ENCODE measurements at places on chromosomes 12 and 14. TPM values are rescaled to one million over a fixed set of nuclear protein-coding genes. Genes with fewer than 3 reads are reported as not detected.

Gene PYM1
- total RNA-seq = 16.7 TPM

Gene GPR65
- total RNA-seq = 10.5 TPM

Gene NGDN
- total RNA-seq = 146 TPM

Gene TSPAN19
- not detected for total RNA-seq

Gene KIF5A
- 0.47 TPM for total RNA-seq

Gene HOXC12
- not detected for total RNA-seq

- no peaks in the 10 kb centered on the region for H3K4me1 ChIP-seq
- no peak overlapping the region for H3K27ac ChIP-seq
- H3K27me3 ChIP-seq = no peaks in the 10 kb centered on the region
- peaks cover 10% of the 10 kb centered on the region for H3K36me3 ChIP-seq
These were observed 9.9 kb downstream of the CERS5 start for GRCh38 chr12:50157259-50157658.

DNA sequence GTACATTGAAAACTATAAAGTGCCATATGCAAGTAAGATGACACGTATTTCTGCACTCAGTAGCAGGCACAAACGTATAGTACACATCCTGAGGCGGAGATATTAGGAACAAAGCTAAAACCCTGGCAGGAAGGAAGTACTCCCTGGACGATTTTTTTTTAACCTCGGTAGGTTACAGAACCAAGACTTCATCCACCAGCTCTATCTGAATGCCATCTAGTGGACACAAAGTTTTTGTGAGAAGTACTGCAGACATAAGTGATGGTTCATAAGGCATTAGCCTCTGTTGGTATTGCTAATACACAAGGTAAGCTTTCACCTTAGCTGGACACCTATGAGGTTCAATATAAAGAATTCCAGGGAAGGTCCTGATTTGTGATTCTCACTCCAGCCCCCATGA, 83.0 kb upstream of the CCDC196 start:
- DNase-seq = no peak
- no peaks in the 10 kb centered on the region for H3K4me1 ChIP-seq
- H3K27ac ChIP-seq = no peak overlapping the region
- no peak overlapping the region for H3K4me3 ChIP-seq
- H3K27me3 ChIP-seq = no peaks in the 10 kb centered on the region

DNA sequence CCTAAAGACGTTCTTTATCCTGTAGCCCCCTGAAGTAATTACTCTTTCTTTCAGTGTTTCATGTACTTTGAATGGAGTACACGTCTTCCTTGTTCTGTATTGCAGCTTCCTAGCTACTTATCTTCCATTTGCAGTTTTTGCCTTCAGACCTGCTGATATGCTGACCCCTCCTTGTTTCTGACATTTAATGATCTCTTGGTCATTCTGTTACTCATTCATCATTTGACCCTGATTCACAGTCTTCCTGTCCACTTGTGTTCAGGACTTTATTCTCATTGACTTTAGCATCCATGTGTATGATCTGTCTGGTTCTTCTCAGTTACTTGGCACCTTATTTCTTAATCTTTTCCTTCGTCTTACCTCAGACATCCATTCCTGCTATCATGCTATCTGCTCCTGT, 22.2 kb downstream of the CPSF2 start:
- H3K36me3 ChIP-seq = peaks cover 77% of the 10 kb centered on the region
- no peak overlapping the region for H3K4me3 ChIP-seq
- H3K27me3 ChIP-seq = no peaks in the 10 kb centered on the region
- H3K27ac ChIP-seq = no peak overlapping the region
- H3K4me1 ChIP-seq = no peaks in the 10 kb centered on the region

- H3K27me3 ChIP-seq = no peaks in the 10 kb centered on the region
- no peaks in the 10 kb centered on the region for H3K4me1 ChIP-seq
- no peak for DNase-seq
These were observed 316.8 kb downstream of the PAWR start for GRCh38 chr12:79373896-79374499.

DNA sequence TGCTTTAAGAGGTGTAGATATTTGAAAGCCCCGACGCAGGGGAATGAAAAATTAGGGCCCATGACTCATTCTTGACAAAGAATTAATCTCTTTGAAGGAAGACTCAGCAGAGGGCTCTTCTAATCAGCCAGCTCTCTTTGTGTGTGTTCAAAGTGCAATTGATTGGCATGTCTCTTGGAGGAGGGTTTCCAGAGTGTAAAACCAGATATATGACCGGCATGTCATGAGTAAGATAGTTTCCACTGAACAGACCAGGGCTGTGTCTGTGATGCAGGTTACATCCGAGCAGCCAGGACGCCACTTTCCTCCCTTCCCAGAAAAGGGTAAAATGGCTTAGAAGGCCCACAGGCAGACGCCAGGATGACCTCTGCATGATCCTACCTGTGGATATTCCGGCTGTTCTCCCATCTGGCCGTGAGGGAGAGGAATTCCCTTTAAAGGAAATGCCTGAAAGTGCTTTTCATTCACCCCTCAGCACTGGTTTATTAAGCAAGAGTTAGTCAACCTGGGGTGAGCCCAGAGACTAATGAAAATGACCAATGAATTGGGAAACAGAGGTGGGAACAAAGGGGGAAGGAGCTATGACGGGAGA, 7.2 kb upstream of the KRT75 start:
- H3K27ac ChIP-seq = no peak overlapping the region
- no peaks in the 10 kb centered on the region for H3K36me3 ChIP-seq
- DNase-seq = no peak
- H3K4me3 ChIP-seq = no peak overlapping the region

GRCh38 chr12:114926341-114926740, 242.4 kb upstream of the TBX3 start:
- no peaks in the 10 kb centered on the region for H3K4me1 ChIP-seq
- no peaks in the 10 kb centered on the region for H3K36me3 ChIP-seq
- H3K4me3 ChIP-seq = no peak overlapping the region
- H3K27me3 ChIP-seq = no peaks in the 10 kb centered on the region
- no peak overlapping the region for H3K27ac ChIP-seq
- DNase-seq = no peak

DNA sequence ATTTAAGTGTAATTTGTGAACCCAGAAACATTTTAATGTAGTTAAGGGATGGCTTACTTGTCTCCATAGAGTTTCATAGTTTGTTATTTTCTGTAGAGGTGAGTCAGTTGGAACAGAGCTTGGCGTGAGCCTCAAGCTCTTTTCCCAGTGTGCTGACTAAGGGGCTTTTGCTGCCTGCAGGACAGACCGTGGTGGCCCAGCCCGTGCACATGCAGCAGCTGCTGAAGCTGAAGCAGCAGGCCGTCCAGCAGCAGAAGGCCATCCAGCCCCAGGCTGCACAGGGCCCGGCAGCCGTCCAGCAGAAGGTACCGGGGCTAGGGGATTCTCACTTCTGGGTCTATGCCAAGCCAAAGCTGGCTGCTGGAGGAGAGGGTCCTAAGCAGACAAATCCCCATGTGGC, 76.9 kb downstream of the DDX51 start:
- H3K4me1 ChIP-seq = peaks cover 26% of the 10 kb centered on the region
- H3K36me3 ChIP-seq = peaks cover 75% of the 10 kb centered on the region
- H3K27me3 ChIP-seq = no peaks in the 10 kb centered on the region

DNA sequence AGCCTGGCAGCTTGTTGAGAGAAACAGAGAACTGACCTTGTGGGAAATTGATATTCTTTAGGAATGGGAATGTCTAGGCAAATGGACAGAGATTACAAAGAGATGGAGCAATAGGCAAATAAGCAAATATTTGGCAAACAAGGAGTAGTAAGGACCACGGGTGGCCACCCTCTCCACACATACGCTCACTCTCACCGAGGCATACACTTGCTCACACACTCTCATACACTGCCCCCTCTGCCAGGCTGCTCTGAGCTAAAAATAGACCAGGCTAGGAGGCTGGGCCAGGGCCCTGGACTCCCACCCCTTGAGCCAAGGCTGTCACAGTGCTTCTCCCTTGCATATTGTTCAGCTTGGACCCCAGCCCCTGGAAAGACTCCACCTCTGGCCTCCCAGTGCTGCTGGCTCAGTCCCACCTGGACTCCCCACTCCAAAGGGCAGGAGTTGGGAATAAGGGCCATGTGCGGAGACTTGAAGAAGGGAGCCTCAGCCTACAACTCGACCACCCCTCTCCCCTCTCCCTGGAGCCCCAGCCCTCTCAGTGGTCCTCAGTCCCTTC, 1.1 kb downstream of the PPP1R1A start:
- peaks cover 62% of the 10 kb centered on the region for H3K27me3 ChIP-seq
- no peak overlapping the region for H3K27ac ChIP-seq
- no peak for DNase-seq
- peaks cover 11% of the 10 kb centered on the region for H3K4me1 ChIP-seq
- H3K36me3 ChIP-seq = no peaks in the 10 kb centered on the region

DNA sequence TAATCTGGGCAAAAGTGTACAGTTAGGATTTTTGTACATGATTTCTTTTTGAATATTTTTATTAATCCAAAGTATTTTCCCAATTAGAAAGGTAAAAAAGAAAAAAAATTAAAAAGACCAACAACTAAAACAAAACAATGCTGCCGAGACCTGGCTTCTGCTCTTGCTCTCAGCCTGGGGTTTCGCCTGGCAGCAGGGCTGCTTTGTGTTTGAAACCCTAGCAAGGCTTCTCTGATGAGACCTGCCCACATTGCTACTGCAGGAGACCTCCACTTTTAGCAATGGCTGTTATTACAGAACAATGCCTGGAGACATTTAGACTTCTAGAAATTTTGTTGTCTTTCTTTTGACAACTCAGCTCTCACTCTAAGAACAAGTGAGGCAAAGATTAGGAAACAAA, 1153.0 kb upstream of the TMEM132C start:
- no peak overlapping the region for H3K4me3 ChIP-seq
- H3K27me3 ChIP-seq = peaks cover 4% of the 10 kb centered on the region
- H3K27ac ChIP-seq = no peak overlapping the region
- DNase-seq = no peak
- no peaks in the 10 kb centered on the region for H3K4me1 ChIP-seq
